ENCODE measurements at places on chromosomes 3 and 15.

- no peak for DNase-seq
Measured at GRCh38 chr3:135690664-135691063, 274.9 kb upstream of the PPP2R3A start.

- no peak for DNase-seq
Measured at GRCh38 chr3:4460334-4460733, 6.7 kb downstream of the SUMF1 start.

- DNase-seq = no peak
Measured at GRCh38 chr15:66947471-66947870, 117.9 kb upstream of the SMAD3 start.

DNA sequence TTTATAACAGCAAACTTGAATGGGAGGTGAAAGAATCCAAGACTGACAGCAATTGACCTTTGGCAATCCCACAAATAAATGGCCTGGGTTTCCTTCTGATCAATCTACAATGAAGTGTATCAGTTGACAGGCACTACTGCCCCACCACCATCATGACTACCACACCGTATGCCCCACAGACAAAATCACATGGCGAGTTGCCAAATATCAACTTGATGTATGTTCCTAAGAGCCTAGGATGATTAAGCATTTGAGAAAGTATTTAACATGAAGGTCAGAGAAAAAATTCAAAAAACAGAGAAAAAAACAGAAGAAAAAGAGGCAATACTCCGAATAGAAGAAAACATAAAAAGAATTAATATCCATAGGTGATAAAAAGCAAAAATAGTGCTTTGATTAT, 215.9 kb upstream of the STAC start:
- no peak for DNase-seq

- DNase-seq = no peak
Measured at GRCh38 chr3:9408061-9408460, 10.6 kb downstream of the SETD5 start.

All from GM04504 (cell line).